ENCODE measurements at places on chromosomes 13 and 19.

DNA sequence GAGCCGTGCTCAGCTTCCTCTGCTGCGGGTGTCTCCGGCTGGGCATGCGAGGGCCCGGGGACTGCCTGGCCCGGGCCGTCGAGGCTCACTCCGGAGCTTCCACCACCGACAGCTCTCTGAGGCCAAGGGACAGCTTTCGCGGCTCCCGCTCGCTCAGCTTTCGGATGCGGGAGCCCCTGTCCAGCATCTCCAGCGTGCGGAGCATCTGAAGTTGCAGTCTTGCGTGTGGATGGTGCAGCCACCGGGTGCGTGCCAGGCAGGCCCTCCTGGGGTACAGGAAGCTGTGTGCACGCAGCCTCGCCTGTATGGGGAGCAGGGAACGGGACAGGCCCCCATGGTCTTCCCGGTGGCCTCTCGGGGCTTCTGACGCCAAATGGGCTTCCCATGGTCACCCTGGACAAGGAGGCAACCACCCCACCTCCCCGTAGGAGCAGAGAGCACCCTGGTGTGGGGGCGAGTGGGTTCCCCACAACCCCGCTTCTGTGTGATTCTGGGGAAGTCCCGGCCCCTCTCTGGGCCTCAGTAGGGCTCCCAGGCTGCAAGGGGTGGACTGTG, 1.2 kb downstream of the S1PR4 start:
- DNase-seq = no peak

- no peak for DNase-seq
Observed at GRCh38 chr13:79392882-79393563, 13.0 kb downstream of the RBM26 start.

DNA sequence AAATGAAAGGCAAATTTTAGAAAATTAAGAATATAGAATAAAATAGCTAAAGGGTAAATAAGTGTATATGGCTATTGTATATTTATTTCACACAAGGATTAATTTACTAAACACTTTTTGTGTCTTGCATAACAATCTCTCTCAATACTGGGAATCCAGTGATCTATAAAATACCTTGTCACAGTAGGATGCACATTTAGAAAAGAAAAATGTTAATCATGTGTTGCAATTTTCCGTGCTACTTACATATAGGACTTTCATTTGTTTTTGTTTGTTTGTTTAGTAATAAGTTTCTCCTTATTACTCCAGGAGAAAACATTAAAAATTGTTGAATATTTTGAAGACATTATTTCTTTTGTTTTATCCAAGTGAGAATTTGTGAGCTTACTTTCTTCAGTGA, 1533.3 kb downstream of the SLITRK5 start:
- DNase-seq = no peak

GRCh38 chr19:48645620-48646000, 377 bp downstream of the CA11 start:
- no peak for DNase-seq

- DNase-seq = no peak
Observed at GRCh38 chr13:22757530-22758120, 423.2 kb upstream of the SGCG start.

DNA sequence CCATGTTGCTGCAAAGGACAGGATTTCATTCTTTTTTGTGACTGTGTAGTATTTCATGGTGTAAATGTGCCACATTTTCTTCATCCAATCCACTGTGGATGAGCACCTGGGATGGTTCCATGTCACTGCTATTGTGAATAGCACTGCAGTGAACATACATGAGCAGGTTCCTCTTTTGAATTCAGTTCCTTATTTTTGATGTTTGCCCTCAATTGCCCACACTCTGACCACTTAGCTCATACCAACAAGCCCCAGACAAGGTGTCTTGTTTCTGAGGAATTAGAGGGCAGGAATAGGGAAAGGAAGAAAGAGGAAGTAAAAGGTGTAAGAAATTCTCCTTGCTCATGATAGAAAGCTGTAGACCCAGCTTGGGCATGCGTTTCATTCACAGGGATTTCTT, 244.2 kb upstream of the ZNF507 start:
- DNase-seq = no peak
